ENCODE measurements at places on chromosomes 4 and X.
A peak's percentile ranks its signal among the peaks of the same experiment; 100 is the strongest.

DNA sequence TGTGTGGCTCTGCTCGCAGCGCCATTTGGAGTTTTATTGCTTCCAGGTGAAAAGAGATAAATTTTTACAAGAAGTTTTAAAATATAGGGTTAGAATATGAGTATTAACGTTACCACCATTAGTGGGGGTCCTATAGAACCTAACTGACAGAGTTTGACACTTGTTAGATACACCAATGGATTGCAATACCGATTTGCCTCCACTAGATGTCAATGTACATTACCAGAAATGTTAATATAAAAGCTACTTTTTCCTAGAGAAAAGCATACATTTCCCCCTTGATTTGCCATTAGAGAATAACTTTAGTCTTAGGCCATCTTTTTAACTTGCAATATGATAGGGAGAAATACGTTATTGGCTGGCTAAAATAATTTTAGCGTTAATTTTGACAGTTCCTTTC is 108.4 kb downstream of the LINC00632 start:
- H3K4me1 ChIP-seq = no peaks in the 10 kb centered on the region
- H3K27ac ChIP-seq = no peak overlapping the region
- H3K4me3 ChIP-seq = no peak overlapping the region
- DNase-seq = no peak
- H3K36me3 ChIP-seq = no peaks in the 10 kb centered on the region

DNA sequence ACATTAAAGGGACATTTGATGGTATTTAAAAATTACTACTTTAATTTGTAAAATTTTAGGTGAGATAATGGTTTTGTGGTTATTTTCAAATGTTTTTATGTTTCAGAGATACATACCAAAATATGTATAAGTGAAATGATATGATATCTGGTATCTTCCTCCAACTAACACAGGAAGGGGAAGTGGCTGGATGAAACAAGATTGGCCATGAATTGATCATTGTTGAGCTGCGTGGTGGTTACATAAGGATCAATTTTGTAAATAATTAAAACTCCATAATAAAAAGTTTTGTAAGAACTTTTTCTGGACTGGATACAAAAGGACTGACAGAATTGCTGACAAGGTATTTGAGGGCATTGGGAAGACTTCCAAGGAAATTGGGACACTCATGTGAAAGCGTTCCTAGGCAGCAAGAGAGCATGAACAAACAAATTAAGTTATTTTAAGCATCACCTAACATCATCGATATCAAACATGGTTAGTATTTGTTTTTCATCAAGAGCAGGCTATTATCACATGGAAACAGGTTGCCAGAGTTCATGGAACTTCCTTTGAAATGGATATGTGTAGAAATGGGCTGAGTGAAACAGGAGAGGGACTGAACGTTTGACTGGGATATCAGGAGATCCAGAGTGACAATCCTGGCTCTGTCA is 4.4 kb upstream of the PGM2 start:
- no peaks in the 10 kb centered on the region for H3K36me3 ChIP-seq
- no peak for DNase-seq
- no peaks in the 10 kb centered on the region for H3K4me1 ChIP-seq

GRCh38 chrX:12868747-12869146 is 1.9 kb downstream of the TLR7 start:
- H3K36me3 ChIP-seq = no peaks in the 10 kb centered on the region
- H3K4me3 ChIP-seq = no peak overlapping the region
- no peak overlapping the region for H3K27ac ChIP-seq
- no peak for DNase-seq

DNA sequence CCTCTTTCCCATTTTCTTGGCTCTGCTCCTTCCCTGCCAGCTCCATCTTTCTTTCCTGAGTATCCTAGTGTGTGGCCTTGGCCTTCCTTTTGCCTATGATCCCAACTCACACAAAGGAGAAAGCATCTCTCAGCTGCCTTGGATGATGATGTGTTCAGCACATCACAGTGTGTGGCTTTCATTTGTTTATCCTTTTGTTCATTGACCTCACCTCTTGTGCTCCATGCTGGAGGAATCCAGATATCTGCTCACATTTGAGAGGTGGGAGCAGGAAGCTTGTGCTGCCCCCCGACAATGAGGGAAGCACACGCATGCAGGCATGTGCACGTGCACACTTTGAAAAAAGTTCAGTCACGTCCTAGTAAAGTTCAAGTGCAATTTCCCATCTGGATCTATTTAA is 131.0 kb downstream of the SMIM20 start:
- H3K27ac ChIP-seq = no peak overlapping the region
- no peaks in the 10 kb centered on the region for H3K4me1 ChIP-seq
- no peak overlapping the region for H3K4me3 ChIP-seq

GRCh38 chr4:48429709-48430474 is 53.3 kb upstream of the SLC10A4 start:
- H3K36me3 ChIP-seq = peaks cover 17% of the 10 kb centered on the region
- H3K27ac ChIP-seq = peak overlapping the region; percentile 74
- no peaks in the 10 kb centered on the region for H3K27me3 ChIP-seq
- H3K4me1 ChIP-seq = no peaks in the 10 kb centered on the region

DNA sequence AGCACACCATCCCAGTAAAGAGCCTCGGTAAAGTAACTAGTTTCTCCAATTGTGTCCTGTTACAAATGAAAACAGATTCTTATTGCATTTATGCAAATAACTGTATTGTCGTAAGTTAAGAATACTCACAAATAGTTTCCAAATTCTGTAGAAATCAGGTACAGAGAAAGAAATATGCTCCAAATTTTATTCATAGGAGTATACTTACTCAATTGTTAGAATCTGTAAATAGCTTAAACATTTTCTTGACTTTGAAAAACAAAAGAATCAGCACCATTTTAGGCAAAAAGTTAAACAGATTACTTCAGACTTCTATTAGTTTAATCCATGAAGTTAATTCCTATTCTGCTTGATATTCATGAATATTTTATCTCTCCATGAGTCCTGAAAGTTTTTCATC is 10.7 kb downstream of the CNGA1 start:
- no peak overlapping the region for H3K4me3 ChIP-seq
- H3K27me3 ChIP-seq = no peaks in the 10 kb centered on the region
- H3K36me3 ChIP-seq = no peaks in the 10 kb centered on the region
- no peak overlapping the region for H3K27ac ChIP-seq
- DNase-seq = no peak
- H3K4me1 ChIP-seq = no peaks in the 10 kb centered on the region

DNA sequence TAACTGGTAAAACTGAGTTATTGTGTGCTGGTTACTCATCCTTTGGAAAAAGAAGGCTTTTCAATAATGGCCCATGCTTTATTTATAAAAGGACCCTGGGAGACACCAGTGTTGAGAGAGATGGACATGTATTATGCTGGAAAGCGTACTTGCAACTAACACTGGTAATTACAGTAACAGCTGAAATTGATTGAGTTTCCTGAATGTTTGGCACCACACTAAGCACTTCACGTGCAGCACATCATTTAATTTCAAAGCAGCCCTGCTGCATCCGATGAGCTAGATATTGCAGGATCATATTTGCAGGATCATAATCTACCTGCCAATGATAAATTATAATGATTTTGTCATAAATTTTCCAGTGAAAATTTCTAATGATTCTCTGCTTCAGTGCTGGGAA is 81.5 kb downstream of the QRFPR start:
- no peaks in the 10 kb centered on the region for H3K4me1 ChIP-seq
- H3K27me3 ChIP-seq = no peaks in the 10 kb centered on the region
- H3K4me3 ChIP-seq = no peak overlapping the region
- H3K27ac ChIP-seq = no peak overlapping the region

DNA sequence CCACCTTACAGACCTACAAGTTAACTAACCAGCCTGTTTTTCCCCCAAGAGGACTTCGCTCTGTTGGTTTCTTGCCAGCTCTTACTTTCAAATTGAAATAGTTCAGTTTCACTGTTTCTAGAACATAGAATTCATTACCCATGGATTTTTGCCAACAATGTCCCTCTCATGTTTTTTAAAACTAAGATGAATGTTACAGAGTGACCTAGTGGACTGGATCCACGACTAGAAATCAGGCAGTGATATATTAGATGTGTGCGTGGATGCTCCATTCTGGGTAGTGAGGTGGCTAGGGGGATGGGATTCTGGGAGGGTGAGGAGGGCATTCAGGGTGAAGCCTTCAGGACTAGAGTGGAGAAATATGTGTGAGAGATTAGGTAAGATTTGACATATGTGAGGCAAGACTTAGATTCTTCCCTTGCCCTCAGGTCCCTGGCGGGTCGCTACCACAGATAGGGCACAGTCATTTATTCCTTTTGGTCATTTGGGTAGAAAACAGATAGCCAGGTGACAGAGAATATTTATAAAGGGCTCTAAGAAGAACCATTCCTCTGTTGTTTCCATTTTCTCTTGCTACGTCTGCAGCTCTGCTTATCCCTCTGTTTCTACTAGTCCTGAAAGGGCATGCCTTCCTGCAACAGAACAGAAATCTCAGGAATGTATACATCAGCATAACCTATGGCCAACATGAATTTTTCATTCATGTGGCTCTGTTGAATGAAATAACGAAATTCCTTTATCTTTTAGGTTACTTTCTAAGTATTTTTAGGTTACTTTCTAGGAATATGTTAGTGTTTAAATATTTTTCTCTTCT is 15.4 kb upstream of the JADE1 start:
- H3K27ac ChIP-seq = no peak overlapping the region
- no peak overlapping the region for H3K4me3 ChIP-seq
- no peaks in the 10 kb centered on the region for H3K4me1 ChIP-seq
- H3K27me3 ChIP-seq = no peaks in the 10 kb centered on the region
- no peaks in the 10 kb centered on the region for H3K36me3 ChIP-seq
- DNase-seq = no peak

DNA sequence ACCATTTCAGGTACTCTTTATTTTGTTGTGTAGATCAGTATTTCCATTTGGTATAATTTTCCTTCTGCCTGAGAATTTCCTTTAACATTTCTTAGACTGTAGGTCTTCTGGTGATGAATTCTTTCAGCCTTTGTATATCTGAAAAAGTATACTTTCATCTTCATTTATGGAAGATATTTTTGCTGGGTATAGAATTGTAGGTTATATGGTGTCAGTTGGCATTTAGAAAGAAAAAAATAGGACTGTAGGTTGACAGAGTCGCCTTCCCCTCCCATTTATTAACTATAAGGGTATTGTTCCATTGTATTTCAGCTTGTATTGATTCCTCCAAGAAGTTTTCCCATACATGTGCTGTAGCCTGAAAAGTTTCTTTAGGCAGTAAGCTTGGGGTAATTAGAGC is 71.9 kb downstream of the KDM6A start:
- no peak overlapping the region for H3K4me3 ChIP-seq
- no peak for DNase-seq
- H3K4me1 ChIP-seq = no peaks in the 10 kb centered on the region
- H3K36me3 ChIP-seq = no peaks in the 10 kb centered on the region

- H3K27me3 ChIP-seq = no peaks in the 10 kb centered on the region
- no peak overlapping the region for H3K27ac ChIP-seq
- no peaks in the 10 kb centered on the region for H3K4me1 ChIP-seq
- DNase-seq = no peak
- H3K4me3 ChIP-seq = no peak overlapping the region
These were observed 49.9 kb upstream of the NFKB1 start for GRCh38 chr4:102451266-102451665.

DNA sequence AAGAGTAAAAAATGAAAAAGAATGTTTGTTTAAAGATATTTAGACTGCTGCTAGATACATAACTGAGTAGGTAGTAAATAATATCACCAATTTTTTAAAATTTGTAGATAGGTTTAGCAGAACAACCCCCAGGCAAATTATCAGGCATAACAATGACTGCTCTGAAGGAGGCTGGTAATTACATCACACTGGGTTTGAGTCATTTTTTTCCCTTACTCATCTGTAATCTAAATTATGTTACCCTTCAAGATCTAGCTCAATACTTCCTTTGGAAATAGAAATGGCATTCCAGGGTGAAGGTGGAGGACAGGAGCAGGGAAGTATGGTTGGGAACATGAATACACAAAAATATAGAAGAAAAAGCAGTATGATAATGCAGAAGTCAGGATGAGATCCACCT is 431.6 kb upstream of the MAOA start:
- H3K27ac ChIP-seq = no peak overlapping the region
- no peak overlapping the region for H3K4me3 ChIP-seq
- DNase-seq = no peak

- H3K36me3 ChIP-seq = no peaks in the 10 kb centered on the region
- no peaks in the 10 kb centered on the region for H3K27me3 ChIP-seq
- DNase-seq = no peak
These were observed at the start of gene KLKB1 for GRCh38 chr4:186227221-186227620. Gene KLKB1 (plus strand): TSS chr4:186227507. CDS start chr4:186228196, 689 bp downstream.

DNA sequence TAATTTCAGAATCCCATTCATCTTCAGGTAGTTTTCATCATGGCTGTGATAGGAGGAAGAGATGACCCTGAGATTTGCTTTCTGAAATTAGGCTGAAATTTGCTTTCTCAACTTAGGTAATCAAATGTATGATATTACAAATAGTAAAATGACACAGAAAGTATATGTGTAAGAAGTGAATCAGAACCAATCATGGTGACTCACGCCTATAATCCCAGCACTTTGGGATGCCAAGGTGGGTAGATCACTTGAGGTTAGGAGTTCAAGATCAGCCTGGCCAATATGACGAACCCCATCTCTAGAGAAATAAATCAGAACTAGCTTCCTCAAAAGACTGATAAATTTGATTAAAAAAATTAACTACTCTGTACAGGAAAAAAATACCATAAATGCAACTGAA is 555.4 kb downstream of the STPG2 start:
- DNase-seq = no peak
- no peak overlapping the region for H3K4me3 ChIP-seq
- H3K36me3 ChIP-seq = no peaks in the 10 kb centered on the region
- no peak overlapping the region for H3K27ac ChIP-seq
- no peaks in the 10 kb centered on the region for H3K27me3 ChIP-seq

DNA sequence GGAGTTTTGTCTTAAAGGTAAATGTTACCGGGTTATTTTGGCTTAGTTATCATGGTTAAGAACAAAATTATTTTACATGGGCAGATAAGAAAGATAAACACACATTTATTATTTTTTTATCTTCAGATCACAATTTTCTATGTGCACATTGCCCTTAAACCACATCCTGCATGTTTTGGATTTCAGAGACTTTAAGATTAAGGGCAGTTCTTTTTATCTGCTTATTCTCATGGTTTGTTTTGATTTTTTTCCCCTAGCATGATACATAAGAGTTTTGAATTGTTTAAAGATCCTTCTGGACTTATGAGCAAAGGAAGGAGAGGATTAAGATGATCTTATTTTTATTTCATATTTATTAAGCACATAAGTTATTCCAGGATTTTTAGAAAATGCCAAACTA is 190.1 kb upstream of the BMP3 start:
- H3K4me1 ChIP-seq = no peaks in the 10 kb centered on the region
- H3K36me3 ChIP-seq = no peaks in the 10 kb centered on the region
- DNase-seq = no peak
- H3K4me3 ChIP-seq = no peak overlapping the region

All from neuronal stem cell (in vitro differentiated cells).